ENCODE measurements at places on chromosomes 1 and 21. TPM values are rescaled to one million over a fixed set of nuclear protein-coding genes. Genes with fewer than 3 reads are reported as not detected.
A peak's percentile ranks its signal among the peaks of the same experiment; 100 is the strongest.

DNA sequence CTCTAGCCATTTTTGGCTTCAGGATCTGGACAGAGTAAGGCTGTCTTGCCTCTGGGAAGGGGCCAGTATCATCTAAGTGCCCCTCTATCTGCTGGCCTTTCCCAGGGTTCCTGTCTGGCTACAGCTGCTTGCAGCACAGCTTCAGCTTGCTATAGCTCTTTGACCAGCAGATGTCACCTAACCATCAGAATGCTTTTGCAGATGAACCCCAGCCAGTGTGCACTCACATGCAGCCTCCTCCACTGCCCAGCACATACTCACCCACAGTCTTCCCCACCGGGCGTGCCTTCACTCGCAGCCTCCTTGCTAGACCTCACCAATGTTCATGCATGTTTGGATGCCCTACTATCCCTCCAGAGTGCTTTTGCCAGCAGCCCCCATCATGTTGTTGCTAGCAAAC is 769.0 kb downstream of the BRINP3 start:
- DNase-seq: peak; percentile 8

- no peak for DNase-seq
Observed at GRCh38 chr1:30378003-30378596, 345.3 kb downstream of the MATN1 start.

DNA sequence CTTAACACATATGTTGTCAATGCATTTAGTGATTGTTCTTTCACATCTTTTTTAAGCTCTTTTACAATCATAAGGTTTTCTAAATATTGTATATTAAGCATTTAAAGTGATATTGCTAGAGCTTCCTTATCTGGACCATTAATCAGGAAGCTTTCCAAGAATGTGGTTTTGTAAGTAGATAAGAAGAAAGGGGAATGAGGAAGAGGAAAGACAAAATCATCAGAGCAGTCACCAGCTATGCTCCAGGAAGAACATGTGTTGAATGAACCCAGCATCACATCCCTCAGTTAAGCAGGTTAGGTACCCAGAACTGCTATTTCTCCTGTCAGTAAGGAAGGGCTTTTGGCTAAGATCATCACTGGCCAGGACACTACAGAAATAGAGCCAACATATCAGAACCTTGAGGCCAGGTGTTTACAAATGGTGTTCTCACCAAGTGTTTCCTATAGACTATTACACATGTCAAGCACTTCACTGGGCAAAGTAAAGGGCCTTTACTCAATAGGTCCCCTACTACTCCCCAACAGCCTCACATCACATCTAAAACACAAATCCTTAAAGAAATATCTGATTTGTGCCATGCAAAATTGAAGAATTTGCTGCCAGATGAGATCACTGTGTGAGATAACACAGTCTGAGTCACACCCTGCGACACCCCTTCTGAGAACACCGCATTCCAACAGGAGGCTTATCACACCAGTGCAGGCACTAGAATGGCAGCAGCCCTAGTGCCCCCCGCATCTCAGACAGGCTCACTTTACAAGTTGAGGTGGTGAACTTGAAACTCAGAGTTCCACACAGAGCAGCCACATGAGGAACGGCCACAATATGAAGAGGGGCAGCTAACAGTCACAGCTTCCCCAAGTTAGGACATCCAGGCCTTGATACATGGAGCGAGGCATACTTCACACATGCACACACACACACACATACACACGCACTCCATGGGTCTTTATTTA is 1.8 kb upstream of the SPRR2A start:
- DNase-seq: no peak

DNA sequence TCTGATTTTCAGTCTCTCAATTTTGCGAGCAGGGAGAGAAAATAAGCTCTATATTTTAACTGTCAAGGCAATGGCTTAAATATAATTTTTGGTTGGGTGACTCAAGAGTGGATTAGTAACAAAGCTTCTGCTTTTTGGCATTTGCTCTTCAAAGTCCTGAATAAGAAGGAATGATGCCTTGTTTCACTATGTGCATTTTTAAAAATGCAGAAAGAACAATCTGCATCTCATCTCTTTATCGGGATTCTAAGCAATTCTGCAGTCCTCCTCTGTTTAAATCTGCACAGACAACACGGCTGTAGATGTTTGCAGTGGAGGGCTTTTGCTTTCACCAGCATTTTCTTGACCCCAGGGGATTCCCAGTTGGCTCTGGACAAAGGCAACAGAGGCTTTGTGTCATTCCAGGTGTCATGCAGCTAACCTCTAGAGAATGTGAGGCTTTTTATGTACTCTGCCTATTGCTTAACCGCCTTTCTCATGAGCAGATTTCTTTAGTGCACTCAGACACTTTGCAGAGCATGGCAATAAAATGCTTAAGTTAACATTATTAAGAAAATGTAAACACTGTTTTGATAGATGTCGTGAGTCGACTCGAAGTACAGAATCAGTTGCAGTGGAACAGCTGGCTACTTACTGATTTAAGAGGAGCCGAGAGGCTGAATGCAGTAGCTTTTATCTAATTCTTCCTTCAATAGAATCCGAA is 783.2 kb upstream of the NEGR1 start:
- DNase-seq: no peak

DNA sequence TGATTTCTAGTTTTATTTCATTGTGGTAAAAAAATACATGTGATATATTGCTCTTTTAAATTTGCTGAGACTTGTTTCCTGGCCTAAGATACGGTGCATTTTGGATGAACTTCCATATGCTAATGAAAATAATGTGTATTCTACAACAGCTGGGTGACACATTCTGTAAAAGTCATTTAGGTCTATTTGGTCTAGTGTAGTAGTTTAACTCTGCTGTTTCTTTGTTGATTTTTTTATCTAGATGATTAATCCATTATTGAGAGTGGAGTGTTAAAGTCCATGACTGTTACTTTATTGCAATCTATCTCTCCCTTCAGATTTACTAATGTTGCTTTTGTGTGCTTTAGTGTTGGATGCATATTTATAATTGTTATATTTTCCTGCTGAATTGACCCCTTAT is 161.4 kb downstream of the VAV3 start:
- no peak for DNase-seq

LEPROT gene
- total RNA-seq: 18.0 TPM

DNA sequence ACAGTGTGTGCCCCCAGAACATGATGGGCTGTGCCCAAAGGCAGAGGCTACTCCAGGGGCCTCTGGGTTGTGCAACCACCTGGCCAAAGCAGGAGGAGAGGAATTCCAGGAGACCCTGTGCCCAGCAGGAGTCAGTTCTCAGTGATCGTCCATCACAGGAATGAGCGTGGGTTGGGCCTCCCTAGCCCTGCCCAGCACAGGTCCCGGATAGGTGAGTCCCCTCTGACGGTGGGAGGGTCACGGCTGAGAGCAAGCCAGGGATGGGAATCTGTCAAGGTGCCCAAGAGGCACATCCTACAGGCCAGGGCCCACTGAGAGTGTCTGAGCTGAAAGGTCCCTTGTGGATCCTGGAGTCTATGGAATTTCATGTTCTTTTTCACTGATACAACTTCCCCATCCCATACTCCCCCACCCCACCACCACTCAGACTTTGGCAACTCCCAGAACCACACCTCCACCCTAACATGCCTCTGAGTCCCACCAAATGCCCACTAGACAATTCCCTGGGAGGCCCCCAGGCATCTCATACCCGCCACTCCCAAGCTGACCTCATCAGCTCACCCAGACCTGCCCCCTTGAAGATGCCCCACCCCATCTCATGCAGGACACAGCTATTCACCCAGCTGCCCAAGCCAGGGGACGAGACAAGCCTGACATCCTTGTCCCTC is 3.1 kb downstream of the GJB4 start:
- DNase-seq: no peak

- DNase-seq: no peak
Observed at GRCh38 chr1:24896176-24896575, 33.9 kb downstream of the RUNX3 start.

RRP15 gene
- 7.6 TPM for total RNA-seq

CSMD2 gene
- not detected for total RNA-seq

Data from G401 (cell line).